ENCODE measurements at places on chromosomes 11 and 22. TPM values are rescaled to one million over a fixed set of nuclear protein-coding genes. Genes with fewer than 3 reads are reported as not detected.
A peak's percentile ranks its signal among the peaks of the same experiment; 100 is the strongest.

Gene OR4A16
- total RNA-seq = not detected

Gene GUCY1A2
- total RNA-seq = 11.0 TPM

Gene AMOTL1
- total RNA-seq = 60.1 TPM

Gene EHF
- total RNA-seq = 0.08 TPM

Gene IL18
- 0.70 TPM for total RNA-seq

Gene EED
- total RNA-seq = 12.0 TPM

Gene TYR
- total RNA-seq = not detected

Gene CATSPER1
- 0.13 TPM for total RNA-seq

Gene SSTR3
- not detected for total RNA-seq

Gene TIMP3
- total RNA-seq = 116 TPM

Gene ASRGL1
- total RNA-seq = 9.2 TPM

Gene INTS4
- 19.3 TPM for total RNA-seq

Gene ZDHHC8
- 43.4 TPM for total RNA-seq

Gene UPK2
- not detected for total RNA-seq

Gene TEX12
- 0.32 TPM for total RNA-seq

DNA sequence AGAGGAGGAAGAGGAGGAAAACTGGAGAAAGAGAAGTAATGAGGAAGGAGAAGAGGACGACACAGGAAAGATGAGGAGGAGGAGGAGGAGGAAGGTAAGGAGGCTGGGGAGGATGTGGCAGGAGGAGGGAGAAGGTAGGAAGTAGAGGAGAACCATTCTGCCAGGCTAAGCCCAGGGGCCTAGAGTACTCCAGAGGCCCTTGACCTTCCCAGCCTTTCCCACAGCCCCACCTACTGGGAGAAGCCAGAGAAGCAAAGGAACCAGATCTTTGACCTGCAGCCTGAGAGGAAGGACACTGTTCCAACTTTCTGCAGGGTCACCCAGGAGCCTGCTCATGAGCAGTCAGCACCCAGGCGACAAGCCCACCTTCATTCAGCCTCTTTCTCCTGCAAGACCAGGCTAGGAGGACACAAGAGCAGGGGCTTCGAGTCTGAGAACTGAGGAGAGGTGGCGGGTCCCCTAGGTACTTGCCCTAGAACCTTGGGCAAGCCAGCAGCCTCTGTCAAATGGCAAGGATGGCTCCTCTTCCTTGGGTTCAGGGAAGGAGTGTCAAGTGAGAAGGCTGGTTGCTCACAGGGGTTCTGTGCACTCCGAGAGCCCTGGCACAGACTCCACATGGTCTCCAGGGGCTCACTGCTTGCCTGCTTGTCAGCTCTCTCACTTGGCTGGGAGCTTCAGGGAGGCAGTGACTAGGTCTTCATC is 27.9 kb upstream of the OAF start:
- peak; percentile 67 for DNase-seq

DNA sequence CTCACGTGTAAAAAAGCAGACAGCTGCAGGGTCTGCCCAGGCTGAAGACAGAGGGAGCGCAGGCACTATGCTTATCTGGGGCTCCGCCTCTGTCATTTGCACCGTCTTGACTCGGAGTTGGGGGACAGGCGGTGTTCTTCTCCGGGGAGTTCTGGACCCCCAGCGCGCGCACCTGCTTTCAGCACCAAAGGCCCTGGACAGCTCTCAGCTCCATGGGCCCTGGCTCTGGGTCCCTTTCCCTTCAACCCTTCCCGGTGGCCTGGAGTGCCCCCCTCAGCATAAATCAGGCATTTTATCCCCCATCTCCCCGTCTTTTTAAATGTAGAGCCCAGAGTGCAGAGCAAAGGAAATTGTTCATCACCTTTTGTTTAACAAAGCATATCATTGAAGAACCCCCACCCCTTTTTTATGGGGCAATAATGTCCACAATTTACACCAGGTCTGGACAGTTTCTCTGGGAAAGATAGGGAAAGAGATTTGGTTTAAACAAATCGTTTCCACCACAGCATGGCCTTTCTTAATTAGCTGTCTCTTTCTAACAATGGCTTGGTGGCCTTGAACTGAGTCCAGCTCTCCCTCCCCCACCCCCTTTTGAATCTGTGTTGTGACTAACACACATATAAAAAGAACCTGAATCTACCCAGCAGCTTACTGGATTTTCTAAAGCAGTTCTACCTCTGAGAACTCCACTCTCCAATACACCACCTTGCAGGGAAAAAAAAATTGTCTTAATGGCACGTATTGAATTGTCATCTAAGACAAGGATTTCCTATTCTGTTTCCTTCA is 1.7 kb downstream of the SEZ6L start:
- DNase-seq = no peak

GRCh38 chr22:38214302-38215056 is 12.7 kb downstream of the MAFF start:
- DNase-seq = no peak

DNA sequence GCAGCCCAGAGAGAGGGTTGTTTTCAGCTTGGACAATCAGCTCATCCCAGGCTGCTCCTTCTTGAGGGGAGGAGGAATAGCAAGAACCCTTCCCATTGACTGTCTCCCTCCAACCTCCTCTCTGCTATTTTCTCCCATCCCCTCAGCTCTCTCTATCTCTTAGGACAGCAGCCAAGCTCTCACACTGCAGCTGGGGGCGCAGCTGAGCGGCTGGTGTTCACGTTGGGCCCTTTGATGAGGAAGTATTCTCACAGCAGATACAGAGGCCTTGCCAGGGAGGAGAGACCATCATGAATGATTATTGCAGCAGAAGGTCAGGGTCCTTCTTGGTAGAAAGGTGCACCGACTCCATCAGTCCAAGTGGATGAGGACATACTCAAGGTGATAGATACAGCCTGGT is 26.5 kb upstream of the CADM1 start:
- no peak for DNase-seq

- no peak for DNase-seq
Observed at GRCh38 chr11:121929581-121929980, 186.4 kb downstream of the BLID start.

DNA sequence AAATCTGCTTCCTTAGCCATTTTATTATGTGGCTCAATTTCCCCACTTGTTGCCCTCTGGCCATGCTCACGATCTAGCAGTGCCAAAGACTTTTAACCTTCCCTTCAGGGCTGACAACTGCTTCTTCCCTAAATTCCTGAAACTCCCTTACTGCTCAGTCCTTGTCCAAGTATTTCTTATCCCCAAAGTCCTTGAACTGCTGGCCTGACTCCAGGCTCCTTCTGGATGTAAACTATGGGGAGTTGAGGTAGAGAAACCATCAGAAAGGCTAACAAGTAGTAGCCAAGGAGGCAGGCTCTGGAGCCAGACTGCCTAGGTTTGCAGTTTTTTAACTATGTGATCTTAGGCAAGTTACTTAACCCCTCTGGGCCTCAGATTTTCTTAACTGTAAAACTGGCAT is 258.7 kb upstream of the CCDC90B start:
- DNase-seq = no peak

DNA sequence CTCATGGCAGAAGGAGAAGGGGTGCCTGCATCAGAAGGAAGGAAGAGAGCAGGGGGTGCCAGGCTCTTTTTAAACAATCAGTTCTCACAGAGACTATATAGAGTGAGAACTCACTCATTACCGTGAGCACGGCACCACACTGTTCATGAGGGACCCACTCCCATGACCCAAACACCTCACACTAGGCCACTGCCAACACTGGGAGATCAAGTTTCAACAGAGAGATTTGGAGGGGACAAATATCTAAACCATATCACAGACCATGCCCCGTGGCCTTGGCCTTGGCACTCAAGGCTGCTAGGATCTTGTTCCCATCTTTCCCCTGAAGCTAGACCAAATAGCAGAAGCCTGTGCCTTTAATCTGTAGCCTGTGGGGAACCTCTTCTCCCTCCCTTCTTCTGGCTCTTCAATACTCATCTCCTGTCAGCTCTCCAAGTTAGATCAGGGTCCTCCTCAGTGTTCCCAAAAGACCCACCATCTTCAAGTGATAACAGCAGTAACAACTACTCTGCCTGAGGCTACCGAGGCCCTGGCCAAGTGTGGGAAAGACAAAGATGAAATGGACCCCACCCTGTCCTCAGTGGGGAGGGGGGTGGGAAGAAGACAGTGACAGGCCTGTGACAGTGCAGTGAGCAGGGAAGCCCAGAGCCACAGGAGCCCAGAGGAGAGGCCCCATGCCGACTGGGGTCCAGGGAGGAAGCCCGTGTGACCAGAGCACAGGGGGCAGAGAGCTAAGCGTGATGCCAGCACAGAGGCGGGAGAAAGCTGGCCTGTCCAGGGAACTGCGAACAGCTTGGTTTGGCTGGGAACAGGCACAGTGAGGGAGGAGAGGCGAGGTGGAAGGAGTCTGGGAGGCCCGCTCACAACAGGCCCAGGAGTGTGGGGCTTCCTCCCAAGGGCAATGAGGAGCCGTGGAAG is 72.6 kb downstream of the MYO7A start:
- DNase-seq = peak; percentile 58

DNA sequence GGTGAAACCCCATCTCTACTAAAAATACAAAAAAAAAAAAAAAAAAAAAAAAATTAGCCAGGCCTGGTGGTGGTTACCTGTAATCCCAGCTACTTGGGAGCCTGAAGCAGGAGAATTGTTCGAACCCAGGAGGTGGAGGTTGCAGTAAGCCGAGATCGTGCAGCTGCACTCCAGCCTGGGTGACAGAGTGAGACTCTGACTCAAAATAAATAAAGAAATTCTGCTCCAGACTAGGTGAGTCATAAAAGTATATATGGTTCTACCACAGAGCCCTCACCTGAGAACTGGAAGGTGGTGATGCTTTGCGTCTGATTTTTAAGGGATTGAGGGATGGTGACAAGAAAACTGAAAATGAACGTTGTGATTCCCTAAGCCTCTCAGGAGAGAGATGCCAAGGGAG is 58.4 kb downstream of the NTM start:
- no peak for DNase-seq

DNA sequence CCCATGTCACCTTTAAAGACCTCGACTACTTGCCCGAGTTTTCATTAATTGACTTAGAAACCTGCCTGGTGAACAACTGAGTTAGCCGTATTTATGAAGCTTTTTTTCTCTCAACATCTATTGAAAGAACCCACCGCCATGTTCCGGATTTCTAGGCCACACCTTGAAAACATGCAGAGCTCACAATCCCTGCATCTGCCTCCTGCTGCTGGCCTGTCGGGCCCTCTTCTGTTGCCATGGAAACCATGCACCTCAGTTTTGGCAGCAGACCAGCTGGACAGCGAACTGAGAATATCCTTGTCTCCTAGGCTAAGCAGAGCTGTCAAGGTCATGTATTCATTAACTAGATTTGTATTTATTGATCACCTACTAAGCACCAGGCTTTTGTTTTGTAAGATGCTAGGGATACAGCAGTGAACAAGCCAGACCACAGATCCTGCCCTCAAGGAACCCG is 4.3 kb upstream of the PATZ1 start:
- DNase-seq = no peak

DNA sequence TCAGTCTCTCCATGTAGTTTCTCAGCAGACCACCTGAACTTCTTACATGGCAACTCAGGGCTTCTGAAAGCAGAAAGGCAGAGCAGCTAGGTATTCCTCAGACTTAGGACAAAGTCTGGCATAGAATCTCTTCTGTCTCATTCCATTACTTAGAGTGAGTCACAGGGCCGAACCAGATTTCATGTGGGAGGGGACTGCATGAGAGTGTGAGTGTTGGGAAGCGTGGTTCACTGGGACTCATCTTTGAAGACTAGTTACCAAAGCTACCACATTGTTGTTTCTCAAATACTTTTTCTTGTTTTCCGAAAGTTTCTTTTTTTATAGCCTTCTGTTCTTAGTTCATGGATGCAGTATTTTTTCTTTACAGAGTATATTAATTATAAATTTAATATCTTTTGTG is 36.1 kb upstream of the SCN3B start:
- DNase-seq = no peak

DNA sequence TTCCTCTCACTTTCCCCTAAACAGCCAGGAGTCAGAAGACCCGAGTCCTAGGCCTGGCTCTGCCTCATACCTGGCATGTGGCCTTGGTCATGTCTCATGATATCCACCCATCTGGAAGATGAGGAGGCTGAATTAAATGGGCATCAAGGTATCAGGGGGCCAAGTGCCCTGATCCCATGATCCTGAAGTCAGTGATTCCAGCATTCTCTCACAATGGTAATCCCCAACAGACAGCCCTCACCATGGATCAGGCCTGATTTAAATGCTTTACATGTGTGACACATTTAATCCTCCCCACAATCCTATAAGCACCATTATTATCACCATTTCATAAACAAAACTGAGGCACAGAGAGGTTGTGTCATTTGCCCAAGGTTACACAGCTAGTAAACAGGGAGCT is 70.0 kb downstream of the PDE2A start:
- DNase-seq = no peak

DNA sequence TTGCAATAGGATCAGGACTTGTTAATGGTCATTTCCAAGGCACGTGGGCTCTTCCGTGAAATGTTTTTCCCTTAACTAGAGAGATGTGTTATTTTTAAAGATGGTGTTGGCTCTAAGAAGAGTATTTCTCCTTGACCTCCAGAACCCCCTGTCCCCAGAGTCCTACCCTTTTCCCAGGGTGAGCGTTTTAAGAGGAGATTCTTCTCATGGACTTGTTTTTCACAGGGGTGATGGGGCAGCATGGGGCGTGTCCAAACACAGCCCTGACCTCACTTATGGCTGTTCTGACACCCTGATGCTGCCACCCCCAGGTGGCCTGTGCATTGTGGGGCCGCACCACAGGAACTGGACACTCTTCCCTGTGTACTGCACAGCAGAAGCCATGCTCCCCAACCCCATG is 335.7 kb downstream of the TBC1D22A start:
- DNase-seq = no peak

GRCh38 chr22:36913427-36914389 is at the start of gene CSF2RB:
Gene CSF2RB (plus strand): TSS chr22:36913628. CDS start chr22:36922208, 8,580 bp downstream.
- peak; percentile 88 for DNase-seq

GRCh38 chr22:20423008-20423905 is 14.4 kb downstream of the SCARF2 start:
- peak; percentile 91 for DNase-seq

- no peak for DNase-seq
Observed at GRCh38 chr11:67434395-67434881, 3.0 kb downstream of the PTPRCAP start.

GRCh38 chr11:127859941-127860354 is 727.4 kb downstream of the ETS1 start:
- no peak for DNase-seq

DNA sequence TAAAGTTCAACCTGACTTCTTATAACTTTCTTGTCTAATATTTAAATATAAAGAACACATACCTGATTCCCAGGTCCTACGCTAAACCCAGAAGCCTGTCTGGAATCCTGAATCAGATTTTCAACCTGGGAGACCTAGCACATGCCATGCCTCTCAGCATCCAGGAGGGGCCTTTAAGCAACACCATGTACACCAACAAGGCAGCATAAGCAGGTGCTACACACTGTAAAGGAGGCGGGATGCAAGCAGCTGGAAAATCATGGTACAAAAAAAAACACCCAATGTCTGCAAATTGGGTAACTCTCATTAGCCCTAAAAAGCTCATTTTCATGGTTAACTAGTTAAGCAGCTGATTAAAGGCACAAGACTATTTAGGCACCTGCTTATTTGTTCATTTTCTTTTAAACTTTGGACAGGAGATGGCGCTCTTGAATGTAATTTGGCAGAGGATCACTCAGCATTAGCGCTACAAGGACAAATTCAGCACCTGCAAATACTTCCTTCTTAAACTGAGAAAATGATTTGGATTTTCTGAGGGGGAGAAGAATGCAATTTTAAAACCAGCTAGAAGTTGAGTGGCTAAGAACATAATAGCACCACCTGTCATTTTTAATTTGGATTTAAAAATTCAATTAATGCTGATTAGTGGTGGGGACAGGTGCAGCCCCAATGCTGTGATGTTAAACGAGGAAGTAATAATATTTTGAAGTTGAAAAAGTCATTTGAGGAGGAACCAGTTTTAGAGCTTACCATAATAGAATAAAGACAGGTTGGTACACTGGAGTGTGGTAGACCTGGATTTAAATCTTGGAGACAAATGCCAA is 104.0 kb downstream of the FAR1 start:
- DNase-seq = no peak

Data from cardiac septum (tissue), 1 donor.